NCI-H187 treated with DMSO at 0.1 percent for 48 hours (cell line): ENCODE measurements at places on chromosomes 7 and 10.

DNA sequence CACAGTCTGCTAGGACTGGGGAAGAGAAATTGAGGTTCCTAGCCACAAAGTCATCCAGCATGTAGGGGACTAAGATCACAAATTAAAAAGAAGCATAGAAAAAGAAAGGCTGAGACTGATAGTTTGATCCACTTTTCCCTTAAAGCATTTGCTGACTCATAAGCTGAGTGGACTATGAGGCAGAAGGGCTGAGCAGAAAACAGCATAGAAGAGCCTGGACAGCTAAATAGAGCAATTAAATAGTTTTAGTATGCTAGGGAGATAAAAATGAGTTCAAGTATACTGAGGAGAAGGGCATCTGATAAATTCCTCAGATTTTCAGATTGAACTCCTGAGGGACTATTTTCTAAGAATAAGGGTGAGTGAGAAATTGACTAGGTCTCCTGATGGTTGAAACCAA lies 155.9 kb upstream of the EGR2 start:
- no peak for DNase-seq

- no peak for DNase-seq
Observed at GRCh38 chr10:108249940-108250339, 1085.4 kb upstream of the SORCS1 start.

DNA sequence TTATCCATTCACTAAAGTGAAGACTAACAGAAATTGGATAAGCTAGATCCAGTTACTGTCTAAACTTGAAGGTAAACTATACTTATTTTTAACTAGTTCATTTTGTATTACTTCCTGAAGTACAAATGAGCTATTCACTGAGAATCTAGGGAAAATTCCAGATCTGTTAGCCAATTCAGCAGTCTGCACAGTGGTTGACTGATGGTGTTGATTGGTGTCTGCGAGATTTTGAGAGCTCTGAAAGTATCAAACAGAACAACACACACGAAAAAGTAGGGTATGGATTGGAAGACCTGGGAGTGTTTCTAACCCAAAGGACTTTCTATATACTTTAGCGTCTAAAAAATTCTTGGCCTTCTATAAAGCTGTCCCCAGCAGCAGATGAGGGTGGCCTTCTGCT lies 33.6 kb upstream of the AGR2 start:
- DNase-seq = no peak

DNA sequence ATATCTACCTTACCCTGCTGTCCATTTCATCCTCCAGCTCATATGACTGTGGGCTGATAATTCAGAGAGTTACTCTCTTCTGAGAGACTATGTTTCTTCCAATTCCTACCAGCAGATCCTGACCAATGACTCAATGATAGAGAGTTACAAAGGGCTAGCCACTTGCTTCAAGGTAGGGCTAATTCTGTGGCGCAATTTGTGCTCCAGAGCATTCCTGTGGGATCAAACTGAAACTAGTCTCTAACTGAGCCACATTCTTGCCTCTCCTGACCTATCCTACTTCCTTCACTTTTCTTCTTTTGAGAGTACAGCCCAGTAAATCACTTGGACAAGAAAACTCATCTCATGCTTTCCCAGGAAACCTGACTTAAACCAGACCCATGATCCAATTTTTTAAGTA lies 17.9 kb upstream of the ASZ1 start:
- DNase-seq = no peak

DNA sequence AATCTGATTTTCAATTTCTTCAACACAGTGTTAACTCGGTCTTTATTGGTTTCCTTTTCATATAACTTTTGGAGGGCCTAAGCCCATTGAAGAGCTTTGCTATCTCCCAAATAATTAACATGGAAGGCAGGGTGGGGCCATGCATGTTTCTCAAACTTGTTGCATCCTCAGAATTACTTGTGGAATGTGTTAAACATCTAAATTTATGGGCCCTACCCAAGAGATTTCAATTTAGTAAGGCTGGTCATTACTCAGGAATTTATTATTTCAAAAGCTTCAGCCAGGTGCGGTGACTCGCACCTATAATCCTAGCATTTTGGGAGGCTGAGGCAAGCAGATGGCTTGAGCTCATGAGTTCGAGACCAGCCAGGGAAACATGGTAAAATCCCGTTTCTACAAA lies 208.9 kb downstream of the SORCS3 start:
- DNase-seq = no peak
